NCI-H748 treated with DMSO at 0.1 percent for 48 hours (cell line): ENCODE measurements at places on chromosomes 7 and 10.

- no peak for DNase-seq
Measured at GRCh38 chr7:94059746-94060145, 55.6 kb upstream of the BET1 start.

DNA sequence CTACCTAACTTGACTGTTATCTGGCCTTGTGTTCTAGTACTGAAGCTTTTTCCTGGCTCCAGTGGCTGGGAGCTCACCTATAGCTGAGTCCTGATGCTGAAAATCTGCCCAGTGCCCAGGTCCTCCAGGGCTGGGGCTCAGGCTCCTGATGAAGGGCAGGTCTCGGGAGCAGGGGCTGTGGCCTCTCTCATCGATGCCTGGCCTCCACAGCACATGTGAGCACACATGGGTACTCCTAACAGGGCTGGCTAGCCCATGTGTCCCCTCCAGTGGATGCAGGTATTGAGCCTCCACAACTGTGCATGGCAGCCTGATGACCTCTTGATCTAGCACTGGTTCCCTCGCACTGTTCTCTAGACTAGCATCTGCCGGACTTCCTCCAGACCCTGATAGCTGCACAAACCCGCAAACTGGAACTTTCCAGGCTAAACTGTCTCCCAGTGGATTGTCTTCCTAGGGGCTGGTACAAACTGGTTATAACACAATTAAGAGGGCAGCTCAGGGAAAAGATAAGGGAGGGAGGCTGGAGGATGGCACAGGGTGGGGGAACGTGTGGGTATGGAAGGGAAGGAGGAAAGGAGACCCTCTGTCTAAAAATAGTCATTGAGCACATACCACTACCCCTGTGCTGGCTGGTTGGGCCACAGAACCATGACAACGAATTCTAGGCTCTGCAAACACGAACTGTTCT, 35.1 kb downstream of the PLAC9 start:
- DNase-seq = no peak

DNA sequence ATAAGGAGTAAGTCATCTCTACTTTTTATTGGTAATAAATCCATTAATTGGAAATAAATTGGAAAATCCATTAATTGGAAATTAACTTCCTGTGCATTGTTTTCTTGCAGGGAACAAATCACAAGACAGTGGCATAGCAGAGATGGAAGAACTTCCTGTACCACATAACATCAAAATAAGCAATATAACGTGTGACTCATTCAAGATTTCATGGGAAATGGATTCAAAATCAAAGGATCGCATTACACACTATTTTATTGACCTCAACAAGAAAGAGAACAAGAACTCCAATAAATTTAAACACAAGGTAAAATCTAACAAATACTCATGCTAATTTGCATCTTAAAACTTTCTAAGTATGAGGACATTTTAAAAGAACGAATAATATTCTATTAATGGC, 57.8 kb downstream of the PHYHIPL start:
- no peak for DNase-seq

GRCh38 chr7:83952236-83952635, 242.4 kb downstream of the SEMA3A start:
- no peak for DNase-seq

DNA sequence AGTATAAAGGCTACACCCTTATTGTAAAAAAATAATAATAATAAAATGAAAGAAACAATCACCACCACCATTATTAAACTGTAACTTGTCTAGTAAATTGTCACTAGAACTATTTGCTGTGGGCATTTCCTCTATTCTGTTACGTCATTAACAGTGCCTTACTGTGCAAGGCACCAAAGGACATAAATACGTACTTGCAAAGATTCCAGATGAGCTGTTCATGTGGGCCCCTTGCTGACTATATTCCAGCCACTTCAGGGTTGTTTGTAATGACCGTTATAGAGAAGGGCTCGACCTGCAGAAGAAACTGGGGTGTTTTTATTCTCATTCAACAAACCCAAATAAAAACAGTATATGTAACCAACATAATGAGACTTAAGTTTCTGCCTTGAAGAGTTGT, 60.4 kb downstream of the KLRG2 start:
- DNase-seq = no peak

GRCh38 chr10:129191797-129192196, 275.2 kb upstream of the MGMT start:
- no peak for DNase-seq

DNA sequence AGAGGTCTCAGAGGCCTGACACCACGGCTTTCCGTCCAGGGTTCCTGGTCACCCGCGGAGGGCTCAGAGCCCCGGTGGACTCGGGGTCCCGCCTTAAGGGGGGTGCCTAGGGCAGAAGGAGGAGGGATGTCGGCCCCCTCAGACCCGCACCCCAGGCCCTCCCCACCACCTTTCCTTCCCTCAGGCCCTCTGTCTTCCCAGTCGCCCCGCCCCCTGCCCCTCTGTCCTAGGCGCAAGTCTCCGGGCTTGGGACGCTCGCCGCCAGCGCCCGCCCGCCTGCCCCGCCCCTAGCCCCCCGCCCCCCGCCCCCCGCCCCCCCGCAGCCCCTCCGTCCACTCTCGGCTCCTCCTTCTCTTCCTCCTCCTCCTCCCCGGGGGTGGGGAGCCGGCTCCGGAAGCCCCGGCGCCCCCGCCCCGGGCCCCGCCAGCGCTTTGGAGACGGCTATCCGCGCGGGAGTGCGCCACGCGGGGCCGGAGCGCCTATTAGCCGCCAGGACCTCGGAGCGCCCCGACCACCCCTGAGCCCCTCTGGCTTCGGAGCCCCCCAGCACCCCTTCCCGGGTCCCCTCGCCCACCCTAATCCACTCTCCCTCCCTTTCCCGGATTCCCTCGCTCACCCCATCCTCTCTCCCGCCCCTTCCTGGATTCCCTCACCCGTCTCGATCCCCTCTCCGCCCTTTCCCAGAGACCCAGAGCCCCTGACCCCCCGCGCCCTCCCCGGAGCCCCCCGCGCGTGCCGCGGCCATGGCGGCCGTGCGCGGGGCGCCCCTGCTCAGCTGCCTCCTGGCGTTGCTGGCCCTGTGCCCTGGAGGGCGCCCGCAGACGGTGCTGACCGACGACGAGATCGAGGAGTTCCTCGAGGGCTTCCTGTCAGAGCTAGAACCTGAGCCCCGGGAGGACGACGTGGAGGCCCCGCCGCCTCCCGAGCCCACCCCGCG, at the start of gene AEBP1:
TSS of gene AEBP1 (plus strand) at position 423 of the 937 bp plus-strand sequence. CDS start at position 744, 321 bp downstream.
- no peak for DNase-seq

- DNase-seq = no peak
Measured at GRCh38 chr10:34674176-34674575, 140.9 kb downstream of the PARD3 start.

DNA sequence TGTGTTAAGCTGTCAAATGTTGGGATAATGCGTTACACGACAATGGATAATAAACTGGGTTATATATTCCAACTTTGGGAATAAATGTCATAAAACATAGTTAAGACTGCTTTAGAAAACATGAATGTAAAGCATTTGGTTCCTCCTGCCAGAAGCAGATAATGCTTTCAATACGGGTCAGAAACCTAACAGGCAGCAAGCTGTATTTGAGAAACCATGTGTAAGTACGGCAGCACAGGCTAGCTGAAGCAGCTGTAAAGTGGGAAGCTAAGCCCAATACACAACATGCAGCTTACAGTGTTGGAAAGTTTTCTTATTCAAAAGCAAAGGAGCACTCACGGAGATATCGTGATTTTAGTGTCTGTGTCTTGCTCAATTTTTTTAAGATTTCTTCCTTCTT, 46.5 kb downstream of the MALSU1 start:
- no peak for DNase-seq

DNA sequence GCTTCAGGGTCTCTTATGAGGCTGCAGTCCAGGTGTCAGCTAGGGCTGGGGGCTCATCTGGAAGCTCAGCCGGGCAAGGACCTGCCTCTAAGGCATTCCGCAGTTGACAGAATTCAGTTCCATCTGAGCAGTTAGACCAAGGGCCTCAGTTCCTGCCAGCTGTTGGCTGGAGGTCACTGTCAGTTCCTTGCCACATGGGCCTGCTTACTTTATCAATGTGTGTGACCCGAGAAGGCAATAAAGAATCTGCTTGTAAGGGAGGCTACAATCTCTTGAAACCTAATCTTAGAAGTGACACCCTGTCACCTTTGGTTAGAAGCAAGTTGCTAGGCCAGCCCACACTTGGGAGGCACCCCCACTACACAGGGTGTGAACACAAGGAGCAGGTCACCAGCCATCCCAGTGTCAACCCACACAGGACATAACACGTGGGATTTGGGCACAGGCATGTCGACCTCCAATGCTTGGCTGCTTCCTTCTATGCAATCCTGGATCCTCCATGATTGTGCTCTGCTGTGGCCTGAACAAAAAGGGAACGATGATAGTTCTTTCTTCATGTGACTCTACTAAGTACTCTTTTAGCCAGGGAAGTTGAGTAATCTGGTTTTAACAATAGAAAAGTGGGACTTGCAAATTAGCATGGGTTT, 41.8 kb downstream of the MTURN start:
- DNase-seq = no peak

GRCh38 chr7:3280445-3280844, 20.6 kb upstream of the SDK1 start:
- DNase-seq = no peak

DNA sequence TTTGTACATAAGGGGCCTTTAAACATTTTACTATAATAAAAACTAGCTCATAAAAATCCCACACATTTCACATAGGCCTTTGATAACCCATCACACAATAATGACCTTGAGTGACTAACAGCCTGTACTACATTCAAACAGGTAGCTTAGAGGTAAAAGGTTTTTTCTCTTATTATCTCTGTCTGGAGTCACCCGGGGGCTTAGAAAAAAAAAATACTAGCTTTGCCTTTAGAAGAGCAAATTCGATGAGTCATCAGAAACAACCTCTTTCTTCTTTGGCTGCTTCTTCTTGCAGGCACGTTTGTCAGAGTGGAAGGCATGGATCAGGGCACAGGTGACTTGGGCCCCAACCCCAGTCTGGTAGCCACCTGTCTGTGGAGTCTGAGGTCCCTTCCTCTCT, 43.4 kb upstream of the ADO start:
- DNase-seq = no peak

GRCh38 chr7:4791738-4792536, 16.5 kb downstream of the AP5Z1 start:
- DNase-seq = no peak

GRCh38 chr7:100604976-100605911, 3.1 kb downstream of the PCOLCE start:
- no peak for DNase-seq

DNA sequence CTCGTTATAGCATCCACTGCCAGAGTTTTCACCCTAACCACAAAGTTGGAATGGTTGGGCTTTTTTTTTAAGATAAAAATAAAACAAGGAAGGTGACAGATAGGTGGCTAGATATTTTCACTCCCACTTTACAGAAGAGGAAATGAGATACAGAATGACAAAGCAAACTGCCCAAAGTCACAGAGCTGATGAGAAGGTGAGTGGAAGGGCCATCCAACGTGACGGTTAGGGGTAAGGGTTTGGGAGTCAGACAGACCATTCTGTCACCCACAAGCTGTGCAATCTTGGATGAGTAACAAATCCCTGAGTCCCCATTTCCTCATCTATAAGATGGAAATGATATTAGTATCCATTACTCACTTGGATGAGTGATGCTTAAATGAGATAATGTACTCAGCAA, 106.9 kb upstream of the PDLIM1 start:
- DNase-seq = no peak

DNA sequence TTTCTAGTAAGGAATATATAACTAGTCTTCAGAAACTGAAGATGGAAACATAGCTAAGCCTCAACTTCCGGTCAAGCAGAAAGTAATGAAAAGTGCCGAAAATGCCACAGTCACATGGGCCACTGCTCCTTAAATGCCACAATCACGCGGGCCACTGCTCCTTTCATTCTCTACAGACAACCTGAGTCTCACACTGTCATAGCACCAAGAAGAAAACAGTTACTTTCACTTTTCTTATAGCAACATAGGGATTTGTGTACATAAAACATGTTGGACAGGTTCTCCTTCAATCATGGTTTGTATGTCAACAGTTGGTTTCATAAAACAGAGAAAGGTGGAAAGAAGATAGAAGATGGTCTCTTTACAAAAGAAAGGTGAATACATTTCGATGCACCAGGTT, 48.6 kb upstream of the NOBOX start:
- DNase-seq = no peak

DNA sequence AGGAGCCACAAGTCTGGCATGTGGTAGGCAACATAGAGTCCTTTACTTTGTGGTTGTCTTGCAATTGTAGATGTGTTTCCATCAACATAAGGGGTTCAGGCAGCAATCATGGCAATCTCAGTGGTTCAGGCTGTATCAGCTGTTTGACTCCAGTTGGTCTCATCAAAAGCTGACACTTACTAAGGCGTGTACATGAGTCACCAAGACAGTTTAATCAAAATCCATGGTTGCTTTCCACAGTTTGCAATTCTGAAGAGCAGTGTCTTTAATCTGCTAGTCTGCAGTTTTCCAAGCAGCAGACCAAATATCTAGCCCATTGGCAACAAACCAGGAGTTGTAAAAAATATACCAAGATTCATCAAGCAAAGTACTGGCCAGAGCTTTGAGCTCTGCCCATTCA, 210.2 kb downstream of the MDFIC start:
- DNase-seq = no peak

GRCh38 chr7:38306914-38307313, 33.5 kb upstream of the TARP start:
- no peak for DNase-seq

DNA sequence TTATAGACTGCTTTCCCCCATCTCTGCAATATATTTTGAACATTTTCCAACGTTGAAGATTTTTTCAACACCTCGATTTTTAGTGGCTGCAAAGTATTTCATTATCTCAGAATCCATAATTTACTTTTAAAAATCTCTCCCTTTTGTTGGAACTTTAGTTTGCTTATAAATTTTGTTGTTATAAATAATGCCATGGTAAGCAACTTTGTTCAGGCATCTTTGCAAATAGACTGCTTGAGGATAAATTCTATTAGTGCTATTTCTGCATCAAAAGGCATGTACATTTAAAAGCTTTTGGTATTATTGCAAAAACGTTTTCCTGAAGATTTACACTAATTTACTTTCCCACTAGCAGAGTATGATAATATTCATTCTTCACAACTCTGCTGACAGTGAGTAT, 79.4 kb downstream of the TMEM178B start:
- no peak for DNase-seq

GRCh38 chr10:85538601-85539000, 828.0 kb downstream of the GRID1 start:
- DNase-seq = no peak

GRCh38 chr10:132551093-132551807, 13.7 kb downstream of the INPP5A start:
- no peak for DNase-seq

- no peak for DNase-seq
Measured at GRCh38 chr7:130867039-130867438, 133.0 kb upstream of the KLF14 start.

DNA sequence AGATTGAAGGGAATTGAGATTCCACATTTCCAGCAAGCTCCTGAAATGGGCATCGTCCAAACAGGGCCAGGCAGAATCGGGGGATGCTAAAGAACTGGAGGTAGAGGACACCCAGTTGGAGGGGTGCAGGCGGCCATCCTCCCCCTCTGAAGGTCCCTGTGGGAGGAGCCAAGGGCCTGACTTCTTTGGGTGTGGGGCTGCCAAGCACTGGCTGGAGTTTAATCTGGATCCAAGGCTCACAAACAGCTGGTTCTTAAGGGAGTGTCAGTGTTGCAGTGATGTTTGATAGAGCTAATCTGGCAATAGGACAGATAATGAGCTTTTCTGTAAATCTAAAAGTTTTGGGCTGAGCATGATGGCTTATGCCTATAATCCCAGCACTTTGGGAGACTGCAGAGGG, 20.8 kb downstream of the TSPAN14 start:
- no peak for DNase-seq

GRCh38 chr7:117674617-117675016, 194.8 kb downstream of the CFTR start:
- DNase-seq = no peak
